ENCODE measurements at places on chromosomes 1 and 21.

GRCh38 chr1:229184066-229184465, 86.8 kb upstream of the RAB4A start:
- H3K27me3 ChIP-seq = no peaks in the 10 kb centered on the region
- no peaks in the 10 kb centered on the region for H3K36me3 ChIP-seq
- H3K4me3 ChIP-seq = no peak overlapping the region

DNA sequence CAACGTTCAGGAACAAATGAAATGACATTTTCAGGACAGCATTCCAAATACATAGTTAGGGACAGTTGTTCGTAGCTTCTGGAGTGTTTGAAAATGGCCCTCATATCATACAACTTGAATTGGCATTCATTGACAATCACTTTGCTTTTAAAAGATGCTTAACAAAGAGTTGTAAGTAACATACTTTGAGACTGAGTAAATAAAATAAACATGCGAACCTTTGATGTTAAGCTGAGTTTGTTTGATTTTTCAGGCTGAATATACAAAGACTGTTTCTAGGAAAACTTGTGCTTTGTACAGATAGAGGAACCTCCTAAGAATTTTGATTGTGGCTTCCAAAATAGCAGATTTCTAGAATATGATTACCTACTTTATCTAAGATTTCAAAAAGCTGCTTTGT, 45.3 kb downstream of the ITSN1 start:
- H3K4me3 ChIP-seq = no peak overlapping the region
- no peaks in the 10 kb centered on the region for H3K4me1 ChIP-seq
- no peaks in the 10 kb centered on the region for H3K36me3 ChIP-seq
- no peaks in the 10 kb centered on the region for H3K27me3 ChIP-seq
- H3K27ac ChIP-seq = no peak overlapping the region

DNA sequence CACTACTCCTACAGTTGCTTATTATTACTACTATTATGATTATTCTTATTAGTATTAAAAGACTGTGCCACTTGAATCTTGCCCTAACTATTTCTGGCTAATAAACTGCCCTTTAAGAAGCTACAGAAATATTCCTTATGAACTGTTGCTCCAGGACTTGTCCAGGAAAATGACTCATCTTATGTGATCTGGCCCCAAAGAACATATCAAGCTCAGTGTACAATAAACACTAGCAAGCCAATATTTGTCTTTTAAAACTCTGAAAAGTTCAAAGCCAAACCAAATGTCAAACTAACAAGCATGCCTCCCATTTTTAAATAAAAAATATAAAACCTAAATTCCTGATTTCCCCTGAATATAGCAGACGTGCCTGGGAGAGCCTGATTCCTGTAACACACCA, 88.7 kb upstream of the SIM2 start:
- no peak for DNase-seq
- no peak overlapping the region for H3K4me3 ChIP-seq
- H3K36me3 ChIP-seq = no peaks in the 10 kb centered on the region
- H3K27me3 ChIP-seq = no peaks in the 10 kb centered on the region
- no peak overlapping the region for H3K27ac ChIP-seq

- H3K4me3 ChIP-seq = no peak overlapping the region
- DNase-seq = no peak
- H3K27me3 ChIP-seq = no peaks in the 10 kb centered on the region
Measured at GRCh38 chr1:200310824-200311223, 99.0 kb downstream of the ZNF281 start.

DNA sequence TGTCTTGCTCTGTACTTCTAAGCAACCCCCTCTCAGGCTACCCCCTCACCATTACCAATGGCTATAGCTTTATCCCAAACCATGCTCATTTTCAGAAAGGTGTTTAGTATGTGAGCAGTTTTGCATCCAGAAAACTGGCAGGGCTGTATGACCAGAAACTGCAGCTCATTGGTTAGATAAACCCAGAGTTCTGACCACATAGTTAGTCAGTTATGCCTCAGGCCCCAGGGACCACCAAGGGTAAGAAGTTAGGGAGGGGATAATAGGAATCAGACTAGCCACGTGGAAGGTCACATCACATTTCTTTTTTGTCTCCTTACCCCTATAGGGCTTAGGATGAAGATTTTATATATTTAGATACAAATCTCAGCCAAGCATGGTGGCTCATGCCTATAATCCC, 1.2 kb downstream of the ITGA10 start:
- no peaks in the 10 kb centered on the region for H3K4me1 ChIP-seq
- no peak for DNase-seq
- H3K4me3 ChIP-seq = no peak overlapping the region
- H3K27me3 ChIP-seq = no peaks in the 10 kb centered on the region
- no peak overlapping the region for H3K27ac ChIP-seq

- H3K27me3 ChIP-seq = no peaks in the 10 kb centered on the region
- DNase-seq = no peak
- no peak overlapping the region for H3K4me3 ChIP-seq
- no peak overlapping the region for H3K27ac ChIP-seq
Measured at GRCh38 chr1:165254376-165254775, 102.1 kb downstream of the LMX1A start.

GRCh38 chr1:73065339-73066041, 783.2 kb upstream of the NEGR1 start:
- no peaks in the 10 kb centered on the region for H3K36me3 ChIP-seq
- no peak overlapping the region for H3K27ac ChIP-seq
- H3K27me3 ChIP-seq = no peaks in the 10 kb centered on the region
- DNase-seq = no peak
- no peak overlapping the region for H3K4me3 ChIP-seq

DNA sequence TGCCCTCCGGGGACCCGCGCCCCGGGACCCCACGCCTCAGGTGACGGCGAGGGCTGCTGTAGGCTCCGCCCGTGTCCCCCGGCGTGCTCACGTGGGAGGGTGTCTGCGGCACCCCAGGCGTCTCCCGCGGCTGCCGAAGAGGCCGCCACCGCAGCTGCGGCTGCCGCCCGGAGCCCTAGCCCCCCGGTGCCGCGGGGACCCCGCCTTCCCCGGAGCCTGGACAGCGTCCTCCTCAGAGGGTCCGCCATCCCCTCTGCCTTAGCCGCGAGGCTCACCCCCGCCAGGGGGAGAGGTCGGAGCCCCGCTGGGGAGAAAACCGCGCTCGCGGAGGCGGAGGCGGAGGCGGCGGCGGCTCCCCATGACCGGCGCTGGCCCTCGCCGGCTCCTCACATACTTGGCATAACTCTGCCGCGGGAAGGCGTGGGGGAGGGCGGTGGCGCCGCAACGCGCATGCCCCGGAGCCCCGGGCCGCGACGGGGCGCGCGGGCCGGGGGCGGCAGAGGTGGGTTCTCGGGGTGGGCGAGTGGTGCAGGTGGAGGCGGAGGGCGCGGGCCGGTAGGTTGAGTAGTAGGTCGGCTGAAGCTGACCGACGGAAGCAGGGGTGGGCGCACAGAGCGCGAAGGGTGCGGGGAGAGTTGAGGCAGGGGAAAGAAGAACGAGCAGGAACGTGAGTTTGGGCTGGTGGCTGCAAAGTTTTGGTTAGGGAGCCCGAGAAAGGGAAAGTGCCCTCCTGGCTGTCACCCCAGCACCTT, 700 bp upstream of the SYDE2 start:
- H3K27me3 ChIP-seq = no peaks in the 10 kb centered on the region
- peak overlapping the region; percentile 75 for H3K4me3 ChIP-seq

DNA sequence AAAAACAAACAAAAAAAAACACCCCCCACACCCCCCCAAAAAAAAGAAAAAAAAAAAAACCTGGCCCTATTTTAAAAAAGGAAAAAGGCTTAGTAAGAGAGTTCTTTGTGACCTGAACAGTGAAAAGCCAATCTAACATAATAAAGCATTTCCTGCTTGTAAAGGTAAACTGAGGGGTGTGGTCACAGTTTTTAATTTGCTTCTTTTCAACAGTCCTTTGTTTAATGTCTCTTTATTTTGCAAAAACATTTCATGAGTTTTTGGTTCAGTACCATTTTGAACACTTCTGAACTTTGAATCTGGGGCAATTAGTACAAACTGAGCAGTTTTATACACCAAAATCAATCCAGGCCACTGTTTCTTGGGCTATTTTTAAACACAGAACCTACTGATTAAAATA, 37.6 kb downstream of the TOR3A start:
- H3K27ac ChIP-seq = no peak overlapping the region
- DNase-seq = no peak
- no peaks in the 10 kb centered on the region for H3K4me1 ChIP-seq
- H3K4me3 ChIP-seq = no peak overlapping the region

GRCh38 chr21:17387030-17387617, 125.7 kb upstream of the CXADR start:
- no peaks in the 10 kb centered on the region for H3K4me1 ChIP-seq
- no peaks in the 10 kb centered on the region for H3K27me3 ChIP-seq
- no peaks in the 10 kb centered on the region for H3K36me3 ChIP-seq
- H3K4me3 ChIP-seq = no peak overlapping the region

- H3K4me1 ChIP-seq = no peaks in the 10 kb centered on the region
- DNase-seq = no peak
- no peaks in the 10 kb centered on the region for H3K27me3 ChIP-seq
- H3K4me3 ChIP-seq = no peak overlapping the region
Measured at GRCh38 chr1:15739745-15740144, 2.6 kb upstream of the TMEM82 start.

- H3K27me3 ChIP-seq = no peaks in the 10 kb centered on the region
- DNase-seq = no peak
- H3K4me3 ChIP-seq = no peak overlapping the region
Measured at GRCh38 chr1:199751962-199752687, 275.4 kb upstream of the NR5A2 start.

- DNase-seq = no peak
- H3K27me3 ChIP-seq = no peaks in the 10 kb centered on the region
- H3K27ac ChIP-seq = no peak overlapping the region
- no peak overlapping the region for H3K4me3 ChIP-seq
- no peaks in the 10 kb centered on the region for H3K4me1 ChIP-seq
- no peaks in the 10 kb centered on the region for H3K36me3 ChIP-seq
Measured at GRCh38 chr1:199096591-199096990, 457.8 kb downstream of the PTPRC start.

GRCh38 chr21:39340687-39341086, 8.2 kb downstream of the HMGN1 start:
- DNase-seq = no peak
- no peaks in the 10 kb centered on the region for H3K4me1 ChIP-seq
- no peaks in the 10 kb centered on the region for H3K27me3 ChIP-seq
- no peak overlapping the region for H3K4me3 ChIP-seq

DNA sequence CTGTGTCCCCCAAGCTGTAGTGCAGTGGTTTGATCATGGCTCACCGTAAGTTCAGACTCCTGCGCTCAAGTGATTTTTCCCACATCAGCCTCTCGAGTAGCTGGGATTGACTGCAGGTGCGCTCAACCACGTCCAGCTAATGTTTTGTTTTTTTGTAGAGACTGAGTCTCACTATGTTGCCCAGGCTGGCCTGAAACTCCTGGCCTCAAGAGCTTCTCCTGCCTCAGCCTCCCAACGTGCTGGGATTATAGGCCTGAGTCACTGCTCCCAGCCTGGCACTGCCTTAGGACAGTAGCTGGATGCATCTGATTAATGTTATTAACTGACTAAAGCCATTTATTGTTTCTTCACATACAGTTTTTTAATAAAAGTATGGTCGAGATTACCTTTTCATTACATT, 40.2 kb downstream of the RNF11 start:
- no peak overlapping the region for H3K4me3 ChIP-seq
- no peak overlapping the region for H3K27ac ChIP-seq
- DNase-seq = no peak
- no peaks in the 10 kb centered on the region for H3K4me1 ChIP-seq

GRCh38 chr1:20342294-20343148, 51.8 kb downstream of the VWA5B1 start:
- DNase-seq = no peak
- no peaks in the 10 kb centered on the region for H3K4me1 ChIP-seq
- peaks cover 8% of the 10 kb centered on the region for H3K27me3 ChIP-seq
- H3K36me3 ChIP-seq = no peaks in the 10 kb centered on the region
- H3K27ac ChIP-seq = no peak overlapping the region
- no peak overlapping the region for H3K4me3 ChIP-seq

DNA sequence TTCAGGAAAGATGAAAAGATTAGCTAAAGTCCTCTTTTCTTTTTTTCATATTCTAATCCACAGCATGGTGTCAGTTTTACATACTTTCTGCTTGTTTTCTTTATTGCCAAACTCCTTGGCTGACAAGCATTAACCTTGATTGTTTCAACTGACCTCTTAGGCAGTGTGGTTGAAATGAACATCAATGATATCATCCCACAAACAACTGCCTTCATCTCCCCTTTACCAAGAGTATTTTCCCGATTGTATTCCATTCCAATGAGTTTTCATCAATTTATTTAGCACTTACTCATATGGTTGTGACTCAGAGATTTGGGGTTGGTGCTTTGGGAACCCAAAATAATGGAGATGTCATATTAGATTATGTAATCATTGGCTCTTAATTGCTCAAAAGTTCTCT, 71.8 kb downstream of the SPAG17 start:
- no peaks in the 10 kb centered on the region for H3K36me3 ChIP-seq
- no peak for DNase-seq
- no peak overlapping the region for H3K4me3 ChIP-seq

- H3K27me3 ChIP-seq = no peaks in the 10 kb centered on the region
- H3K4me1 ChIP-seq = peaks cover 13% of the 10 kb centered on the region
- no peak overlapping the region for H3K4me3 ChIP-seq
- peaks cover 24% of the 10 kb centered on the region for H3K36me3 ChIP-seq
- DNase-seq = no peak
Measured at GRCh38 chr1:36166938-36167905, 11.3 kb downstream of the MAP7D1 start.

DNA sequence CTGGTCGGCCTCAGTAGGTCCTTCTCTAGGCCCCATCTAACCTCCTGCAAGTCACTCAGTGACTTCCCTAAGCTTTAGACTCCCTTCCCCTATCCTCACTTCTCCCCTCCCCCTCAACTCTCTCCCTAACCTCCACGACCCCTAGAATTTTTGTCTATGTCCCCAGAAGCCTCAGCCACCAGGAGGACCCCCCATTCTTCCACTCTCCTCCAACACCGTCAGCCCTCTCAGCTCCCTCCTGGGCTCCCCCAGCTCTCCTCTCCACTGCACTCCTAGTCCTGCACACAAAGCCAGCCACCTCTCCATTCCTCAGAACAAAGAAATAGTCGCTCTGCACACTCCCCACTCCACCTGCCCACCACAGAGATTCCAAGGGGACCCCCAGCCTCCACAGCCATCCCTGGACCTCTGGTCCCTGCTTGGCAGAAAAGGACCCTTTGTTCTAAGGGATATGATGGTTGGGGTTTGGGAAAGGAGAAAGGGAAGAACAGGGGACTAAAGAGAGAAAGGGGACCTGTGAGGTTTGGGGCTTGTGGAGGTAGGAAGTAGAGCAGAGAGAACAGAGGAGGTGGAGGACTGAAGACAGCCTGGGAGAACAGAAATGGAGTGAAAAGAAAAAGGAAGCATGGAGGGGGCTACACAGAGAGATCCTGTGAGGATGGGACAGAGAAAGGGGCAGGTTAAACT, 2.8 kb downstream of the ARHGEF2 start:
- H3K27ac ChIP-seq = peak overlapping the region; percentile 84
- no peak for DNase-seq
- H3K4me1 ChIP-seq = peaks cover 69% of the 10 kb centered on the region

GRCh38 chr1:52032785-52033131, 852 bp downstream of the KTI12 start:
- peak overlapping the region; percentile 86 for H3K4me3 ChIP-seq
- H3K27ac ChIP-seq = peak overlapping the region; percentile 78
- H3K27me3 ChIP-seq = no peaks in the 10 kb centered on the region
- H3K4me1 ChIP-seq = peaks cover 16% of the 10 kb centered on the region

GRCh38 chr1:57860931-57861565, 437.2 kb upstream of the DAB1 start:
- no peaks in the 10 kb centered on the region for H3K36me3 ChIP-seq
- H3K27me3 ChIP-seq = no peaks in the 10 kb centered on the region
- H3K4me3 ChIP-seq = no peak overlapping the region
- H3K27ac ChIP-seq = no peak overlapping the region
- H3K4me1 ChIP-seq = no peaks in the 10 kb centered on the region
- DNase-seq = no peak

GRCh38 chr1:19765623-19766022, 34.1 kb downstream of the TMCO4 start:
- no peaks in the 10 kb centered on the region for H3K4me1 ChIP-seq
- DNase-seq = no peak

All from effector memory CD4-positive, alpha-beta T cell (primary cell).